ENCODE measurements at places on chromosomes 3 and 15.

GRCh38 chr3:187896646-187897045 lies 151.4 kb upstream of the BCL6 start:
- no peak for DNase-seq

GRCh38 chr3:33218446-33219174 lies at the start of gene SUSD5:
SUSD5 (minus strand) TSS chr3:33218810; CDS start chr3:33218797, 13 bp downstream.
- DNase-seq = no peak

DNA sequence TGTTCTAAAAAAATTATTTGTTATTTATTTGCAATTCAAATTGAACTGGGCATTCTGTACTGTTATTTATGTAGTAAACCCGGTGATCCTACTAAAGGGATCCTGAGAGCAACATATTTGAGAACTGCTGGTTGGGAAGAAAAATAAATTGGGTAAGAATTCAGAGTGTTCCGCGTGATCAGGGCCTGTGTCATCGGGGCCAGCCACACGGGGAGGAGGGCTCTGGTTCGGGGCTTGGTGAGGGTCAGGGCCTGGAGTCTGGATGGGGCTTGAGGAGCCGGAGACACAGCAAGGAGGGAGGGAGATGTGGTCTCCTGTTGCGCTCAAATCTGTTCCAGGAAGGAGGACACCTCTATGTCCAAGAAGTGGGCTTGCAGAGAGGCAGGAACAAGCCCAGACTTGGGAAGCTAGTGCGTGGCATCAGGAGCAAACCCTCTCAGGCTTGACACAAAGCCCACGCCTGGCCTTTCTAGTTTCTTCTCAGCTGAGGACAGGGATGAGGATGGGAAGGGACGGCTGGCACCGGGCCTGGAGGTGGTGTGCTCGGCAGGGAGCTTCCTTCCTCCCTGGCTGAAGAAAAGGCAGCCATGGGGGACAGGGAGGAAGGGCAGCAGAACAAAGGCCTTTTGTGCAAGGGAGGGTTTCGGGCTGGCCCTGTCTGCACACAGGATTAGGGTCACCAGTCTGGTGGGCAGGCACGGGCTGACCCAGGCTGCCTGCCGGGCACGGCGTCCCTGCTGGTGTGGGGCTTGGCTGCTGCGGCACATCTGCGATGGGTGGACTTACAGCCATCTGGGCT lies 22.9 kb upstream of the FBLN2 start:
- DNase-seq = no peak

DNA sequence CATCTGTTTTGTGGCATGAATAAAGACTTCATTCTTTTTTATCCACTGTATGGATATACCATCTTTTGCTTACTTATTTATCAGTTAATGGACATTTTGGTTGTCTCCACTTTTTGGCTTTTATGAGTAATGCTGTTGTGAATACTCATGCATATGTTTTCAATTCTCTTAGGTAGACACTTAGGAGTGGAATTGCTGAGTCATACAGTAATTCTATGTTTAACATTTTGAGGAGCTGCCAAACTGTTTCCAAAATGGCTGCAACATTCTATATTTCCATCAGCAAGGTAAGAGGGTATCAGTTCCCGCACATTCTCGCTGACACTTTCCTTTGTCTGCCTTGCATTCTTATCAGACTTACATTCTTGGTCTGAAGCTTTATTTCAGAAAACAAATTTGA lies 191.1 kb downstream of the WNT5A start:
- no peak for DNase-seq

DNA sequence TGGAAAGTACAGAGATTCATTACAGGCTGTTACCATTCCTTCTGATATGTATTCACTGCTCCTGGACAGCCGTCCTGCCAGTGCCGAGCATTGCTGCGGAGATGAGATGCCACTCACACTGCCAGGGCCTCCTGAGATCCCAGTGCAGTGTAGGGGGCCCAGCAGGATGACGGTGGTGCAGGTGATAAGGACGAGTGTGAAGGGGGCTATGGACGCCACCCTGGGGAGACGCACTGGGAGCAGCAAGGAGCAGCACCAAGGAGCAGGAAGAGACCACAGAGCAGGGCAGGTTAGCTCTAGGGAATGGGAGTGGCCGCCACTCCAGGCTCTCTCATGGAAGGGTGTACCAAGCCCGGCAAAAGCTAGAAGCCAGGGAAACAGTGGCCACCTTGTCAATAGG lies 4.0 kb upstream of the KLF15 start:
- no peak for DNase-seq

- DNase-seq = no peak
Measured at GRCh38 chr3:99758502-99759177, 59.0 kb upstream of the CMSS1 start.

DNA sequence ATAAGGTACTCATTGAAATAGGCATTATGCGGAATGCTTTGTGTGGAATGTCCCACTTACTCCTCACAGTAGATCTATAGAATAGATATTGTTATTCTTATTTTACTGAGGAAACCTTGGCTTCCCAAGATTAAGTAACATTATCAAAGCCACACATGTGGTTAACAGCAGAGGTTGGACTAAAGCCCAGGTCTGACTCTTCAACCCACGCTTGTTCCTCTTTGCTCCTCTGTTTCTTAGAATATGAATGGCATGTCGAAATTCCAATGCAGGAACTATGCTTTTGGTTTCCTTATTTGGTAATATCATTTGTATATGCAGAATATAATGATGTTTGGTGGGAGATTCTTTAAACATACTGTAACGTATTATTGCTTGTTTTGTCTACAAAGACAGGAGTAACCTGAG lies 818.8 kb upstream of the LMCD1 start:
- DNase-seq = no peak

- DNase-seq = no peak
Measured at GRCh38 chr3:127497166-127497565, 93.4 kb downstream of the TPRA1 start.

GRCh38 chr3:131717493-131717892 lies 214.7 kb upstream of the MRPL3 start:
- DNase-seq = no peak

- DNase-seq = no peak
Measured at GRCh38 chr15:48595981-48596380, 49.5 kb downstream of the FBN1 start.

DNA sequence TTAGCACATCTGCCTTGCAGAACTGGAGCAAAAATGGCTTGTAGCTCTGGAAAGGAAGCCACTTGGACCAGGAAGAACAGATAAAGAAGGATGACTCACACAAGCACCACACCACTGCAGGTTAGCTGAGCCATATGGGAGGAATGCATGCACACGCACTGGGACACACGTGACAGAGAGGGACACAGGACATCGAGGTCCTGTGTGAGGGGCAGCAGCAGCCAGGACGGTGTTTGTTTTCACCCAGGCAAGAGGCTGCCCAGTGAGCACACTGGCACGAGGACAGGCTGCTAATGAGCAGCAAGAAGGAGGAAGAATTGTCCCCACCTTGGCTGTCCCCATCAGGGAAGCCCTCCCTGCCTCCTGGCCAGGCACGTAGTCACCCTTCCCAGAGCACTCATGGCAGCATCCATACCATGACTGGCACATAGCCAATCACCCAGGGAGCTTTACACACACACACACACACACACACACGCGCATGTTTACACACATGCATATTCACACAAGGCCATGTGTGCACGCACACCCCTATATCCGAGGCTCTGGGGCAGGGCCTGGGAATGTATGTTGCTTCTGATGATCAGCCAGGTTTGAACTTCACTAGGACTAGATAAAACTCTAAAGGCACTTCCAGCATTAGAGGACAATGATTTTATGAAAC lies 24.0 kb upstream of the SPTBN5 start:
- DNase-seq = no peak

- DNase-seq = no peak
Measured at GRCh38 chr15:68380456-68380855, 51.5 kb downstream of the ITGA11 start.

DNA sequence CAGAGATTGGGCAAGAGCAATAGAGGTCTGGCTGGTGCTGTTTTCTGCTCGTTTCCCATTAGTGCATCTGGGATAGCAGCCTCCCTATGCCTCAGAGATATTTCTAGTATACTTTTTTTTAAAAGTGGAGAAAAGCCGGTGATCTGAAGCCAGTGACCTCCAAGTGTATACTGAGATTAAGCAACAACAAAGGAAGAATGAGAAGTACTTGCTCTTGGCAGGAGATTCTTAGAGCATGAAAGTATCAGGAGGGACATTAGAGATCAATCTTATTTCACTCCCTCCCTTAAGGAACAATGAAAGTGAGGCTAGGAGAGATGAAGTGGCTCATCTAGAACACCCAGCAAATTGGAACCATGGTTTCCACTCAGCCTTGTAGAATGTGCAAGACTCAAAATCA lies 423.3 kb downstream of the SOX2 start:
- DNase-seq = no peak

GRCh38 chr15:33137101-33137500 lies 57.4 kb downstream of the FMN1 start:
- DNase-seq = no peak

- DNase-seq = no peak
Measured at GRCh38 chr15:59200560-59200959, 6.1 kb upstream of the LDHAL6B start.

DNA sequence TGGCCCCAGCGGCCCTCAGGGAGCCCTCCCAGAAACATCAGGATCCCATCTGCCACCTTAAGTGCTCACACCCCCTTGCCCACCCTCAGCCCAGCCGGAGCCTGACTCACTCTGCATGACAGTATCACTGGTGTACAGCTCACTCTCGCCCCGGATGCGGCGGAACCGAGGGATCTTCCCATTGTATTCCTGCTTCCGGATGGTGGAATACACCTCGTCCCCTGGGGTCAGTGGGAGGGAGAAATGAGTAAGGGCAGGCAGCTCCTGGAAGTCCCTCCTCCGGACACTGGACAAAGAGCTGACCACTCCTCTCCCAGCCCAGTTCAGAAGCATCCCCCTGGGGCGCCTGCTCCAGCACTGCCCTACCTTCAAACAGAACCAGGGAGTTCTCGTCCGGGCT lies 16.5 kb downstream of the SEMA7A start:
- no peak for DNase-seq

DNA sequence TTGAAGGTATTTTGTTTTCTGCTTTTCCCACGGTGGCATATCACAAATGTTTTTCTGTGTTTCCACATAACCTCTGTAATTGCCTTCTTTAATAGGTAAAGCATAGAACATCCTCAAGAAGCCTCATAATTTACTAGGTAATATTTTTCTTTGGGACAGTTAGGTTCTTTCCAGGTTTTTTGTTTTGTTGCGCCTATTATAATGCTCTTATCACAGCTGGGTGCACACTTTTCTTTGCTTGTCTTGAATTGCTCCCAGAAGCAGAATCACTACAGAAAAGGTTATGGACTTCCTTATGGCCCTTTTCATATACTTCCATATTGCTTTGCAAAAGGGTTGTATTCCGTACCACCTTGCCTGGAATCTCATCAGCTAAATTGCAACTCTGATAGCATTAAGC lies 213.5 kb downstream of the RYR3 start:
- no peak for DNase-seq

DNA sequence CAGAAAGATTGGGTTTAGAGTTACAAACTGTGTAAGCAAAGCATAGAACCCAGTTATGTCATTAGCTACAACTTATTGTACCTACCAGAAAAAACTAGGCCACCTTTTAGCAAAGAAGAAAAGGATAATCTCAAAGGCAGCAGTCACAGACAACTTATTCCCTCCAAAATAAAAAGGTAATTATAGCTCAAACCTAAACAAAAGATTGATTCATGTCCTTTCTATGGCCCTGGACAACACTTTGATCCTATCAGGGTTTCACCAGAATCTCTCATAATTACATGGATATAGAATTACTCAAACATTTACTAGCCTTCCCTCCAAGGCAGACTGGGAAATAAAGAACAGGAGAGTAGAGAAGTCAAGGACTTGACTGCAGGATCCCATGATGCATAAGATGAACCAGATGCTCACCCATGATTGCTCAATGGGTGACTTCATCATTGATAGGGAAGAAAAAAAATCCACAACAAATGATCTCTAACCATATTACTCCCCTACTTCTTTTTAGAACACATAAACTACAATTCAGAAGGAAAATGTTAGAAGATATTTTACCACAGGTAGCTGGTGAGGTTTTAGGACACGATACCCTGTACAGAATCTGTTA lies 17.4 kb downstream of the DET1 start:
- no peak for DNase-seq

DNA sequence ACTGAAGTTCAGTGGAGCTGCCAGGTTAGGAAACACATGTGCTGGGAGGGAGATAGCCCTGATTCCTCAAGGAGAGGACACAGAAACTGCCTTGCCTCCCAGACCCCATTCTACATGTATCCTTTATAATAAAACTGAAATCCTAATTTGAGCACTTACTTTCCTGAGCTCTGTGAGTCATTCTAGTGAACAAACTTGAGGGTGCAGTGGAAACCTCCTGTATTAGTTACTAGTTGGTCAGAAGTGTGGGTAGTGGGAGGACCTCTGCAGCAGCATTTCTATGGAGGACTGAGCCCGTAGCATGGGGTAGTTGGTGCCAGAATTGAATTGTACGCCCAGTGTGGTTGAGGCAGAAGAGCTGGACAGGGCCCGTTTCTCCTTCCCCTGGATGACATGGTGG lies 23.9 kb downstream of the ATP1B3 start:
- DNase-seq = no peak

- DNase-seq = no peak
Measured at GRCh38 chr3:10400749-10401495, 80.0 kb upstream of the SEC13 start.

DNA sequence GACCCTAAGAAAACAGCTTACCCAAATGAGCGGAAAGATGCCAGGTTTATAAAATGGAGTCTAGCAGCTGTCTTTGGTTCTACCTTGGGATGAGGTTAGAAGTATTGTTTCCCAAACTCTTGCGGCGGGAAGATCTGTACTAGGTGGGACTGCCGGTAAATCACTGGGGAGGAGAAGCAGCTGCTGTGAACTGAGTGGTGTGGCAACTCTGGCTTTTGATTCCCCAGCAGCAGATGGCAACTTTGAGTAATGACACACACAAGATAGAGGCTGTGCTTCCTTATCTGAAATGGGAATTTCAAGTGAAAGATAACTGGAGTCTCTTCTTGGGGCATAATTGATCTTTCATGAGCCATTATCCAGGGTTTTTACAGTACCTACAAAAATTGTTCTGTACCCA lies 184.9 kb downstream of the ATG7 start:
- DNase-seq = no peak

- no peak for DNase-seq
Measured at GRCh38 chr3:38458796-38459498, 5.3 kb downstream of the ACVR2B start.

GRCh38 chr3:17913359-17913758 lies 170.9 kb upstream of the TBC1D5 start:
- no peak for DNase-seq

Measured in NCI-H1930 (cell line).